ENCODE measurements at places on chromosomes 7 and 10.
A peak's percentile ranks its signal among the peaks of the same experiment; 100 is the strongest.

- peak; percentile 53 for DNase-seq
Measured at GRCh38 chr10:5976512-5977470, 552 bp downstream of the IL15RA start.

GRCh38 chr10:77833792-77834191 lies 92.8 kb downstream of the DLG5 start:
- no peak for DNase-seq

DNA sequence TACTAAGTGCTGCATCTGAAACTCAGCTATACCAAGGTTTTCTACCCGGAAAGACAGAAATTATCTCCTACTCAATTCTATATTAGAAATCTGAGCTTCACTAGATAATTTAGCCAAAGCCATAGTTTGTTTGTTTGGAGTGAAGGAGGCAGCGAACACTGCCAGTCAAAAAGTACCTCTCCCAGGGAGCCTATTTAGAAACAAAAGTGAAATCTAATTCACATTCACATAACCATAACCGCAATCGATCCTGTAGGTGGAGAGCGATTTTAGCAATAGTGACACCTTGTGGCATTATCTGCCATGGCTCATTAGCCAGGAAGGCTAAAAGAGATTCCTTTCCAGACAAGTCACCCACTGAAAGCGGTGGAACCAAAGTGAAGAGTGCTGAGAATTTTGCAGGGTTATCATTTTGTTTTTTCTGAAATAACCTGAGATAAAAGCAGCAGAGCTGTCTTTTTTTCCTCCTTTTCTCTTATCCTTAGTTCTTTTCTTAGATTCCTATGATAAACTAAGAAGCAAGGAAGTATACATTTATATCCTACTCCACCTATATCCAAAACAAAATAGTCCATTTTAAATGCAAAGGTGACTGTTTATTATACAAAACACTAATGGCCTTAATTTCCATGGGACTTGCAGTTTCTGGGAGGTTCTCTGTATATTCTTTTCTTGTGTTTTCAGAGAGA lies 83.7 kb upstream of the BET1 start:
- DNase-seq: peak; percentile 3

DNA sequence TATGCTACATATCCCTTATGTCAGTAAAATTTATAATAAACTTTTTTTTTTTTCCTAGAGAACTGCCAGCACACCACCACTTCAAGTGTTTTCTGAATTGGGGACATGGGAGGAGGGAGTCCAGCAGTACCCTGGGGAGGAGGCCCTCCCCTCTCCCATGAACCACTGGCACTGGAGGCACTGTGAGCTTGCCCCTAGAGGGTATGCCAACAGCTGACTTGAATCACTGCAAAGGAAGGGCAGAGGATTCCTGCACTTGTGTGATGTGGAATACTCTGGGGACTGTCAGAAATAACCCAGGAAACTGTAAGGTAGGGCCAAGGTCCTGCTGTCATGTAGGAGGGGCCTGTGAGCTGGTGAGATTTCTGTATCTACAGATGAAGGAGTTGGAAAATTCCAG lies 8.5 kb upstream of the ARMS2 start:
- DNase-seq: no peak

DNA sequence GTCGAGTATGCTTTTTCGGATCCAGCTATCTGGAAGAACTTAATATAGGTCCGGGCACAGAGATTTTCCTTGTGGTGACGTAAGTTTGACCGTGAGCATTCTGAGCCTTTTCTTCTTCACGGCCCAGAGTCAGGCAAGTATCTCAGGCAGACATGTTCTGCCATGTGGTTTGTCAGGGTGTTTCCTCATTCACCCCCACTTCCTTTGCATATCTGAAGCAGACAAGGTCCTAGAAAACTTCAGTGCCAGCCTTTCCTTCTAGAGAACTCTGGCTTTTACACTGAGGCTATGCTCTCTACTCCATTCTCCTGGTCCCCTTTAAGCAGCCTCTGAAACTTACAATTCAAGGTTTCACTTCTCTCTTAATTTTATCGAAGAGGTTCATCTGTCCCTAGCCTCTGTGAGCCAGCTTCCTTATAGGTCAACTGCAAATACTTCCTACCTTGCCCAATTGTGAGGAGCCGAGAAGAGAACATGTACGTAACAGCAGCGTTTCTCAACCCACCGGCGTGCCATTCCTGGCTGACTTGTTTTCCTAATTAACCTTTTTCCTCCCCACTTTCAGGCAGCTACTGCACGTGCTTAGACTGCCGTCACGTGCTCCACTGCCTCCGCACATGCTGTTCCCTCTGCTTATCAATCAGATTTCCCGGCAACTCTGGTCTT lies 47.3 kb downstream of the CDCA7L start:
- DNase-seq: no peak

GRCh38 chr10:18880530-18880929 lies 168.1 kb upstream of the MALRD1 start:
- DNase-seq: no peak

DNA sequence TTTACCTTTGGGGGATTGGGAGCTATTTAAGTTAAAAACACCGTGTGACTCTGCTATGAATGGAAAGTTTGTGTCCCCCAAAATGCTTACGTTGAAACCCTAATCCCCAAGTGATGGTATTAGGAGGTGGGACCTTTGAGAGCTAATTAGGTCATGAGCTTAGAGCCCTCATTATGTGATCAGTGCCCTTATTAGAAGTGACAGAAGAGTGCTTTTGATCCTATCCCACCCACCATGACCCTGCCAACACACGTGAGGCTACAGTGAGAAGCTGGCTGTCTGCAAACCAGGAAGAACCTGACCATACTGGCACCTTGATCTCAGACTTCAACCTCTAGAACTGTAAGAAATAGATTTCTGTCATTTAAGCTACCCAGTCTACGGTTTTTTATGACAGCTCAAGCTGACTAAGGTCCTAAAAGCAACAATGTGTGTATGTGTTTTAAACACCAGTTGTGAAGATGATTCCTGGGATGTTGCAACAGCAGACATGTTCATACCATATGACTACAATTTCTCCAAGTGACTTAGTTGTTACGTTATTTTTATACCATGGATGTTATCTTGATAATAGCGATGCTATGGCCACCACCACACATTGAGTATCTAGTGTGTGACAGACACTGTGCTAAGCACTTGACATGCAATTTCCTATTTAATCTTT lies 124.4 kb downstream of the PIP4K2A start:
- no peak for DNase-seq

DNA sequence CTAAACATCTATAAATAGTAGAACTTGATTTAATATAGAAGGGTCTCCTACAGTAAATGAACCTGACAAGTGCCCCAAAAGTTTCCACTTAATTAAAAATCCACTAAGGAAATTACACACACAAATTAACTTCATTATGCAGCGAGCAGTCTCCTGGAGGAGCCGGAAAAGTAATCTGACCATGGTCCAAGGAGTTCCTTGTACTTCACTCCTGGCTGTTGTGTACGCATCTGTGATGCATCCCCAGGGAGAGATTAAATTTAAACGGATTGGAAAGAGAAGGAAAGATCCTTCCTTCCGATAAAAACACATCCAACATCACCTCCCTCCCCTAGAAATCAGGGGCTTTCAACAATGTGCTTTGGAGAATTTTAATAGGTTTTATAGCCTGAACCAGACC lies 85.5 kb downstream of the PARD3 start:
- DNase-seq: no peak

DNA sequence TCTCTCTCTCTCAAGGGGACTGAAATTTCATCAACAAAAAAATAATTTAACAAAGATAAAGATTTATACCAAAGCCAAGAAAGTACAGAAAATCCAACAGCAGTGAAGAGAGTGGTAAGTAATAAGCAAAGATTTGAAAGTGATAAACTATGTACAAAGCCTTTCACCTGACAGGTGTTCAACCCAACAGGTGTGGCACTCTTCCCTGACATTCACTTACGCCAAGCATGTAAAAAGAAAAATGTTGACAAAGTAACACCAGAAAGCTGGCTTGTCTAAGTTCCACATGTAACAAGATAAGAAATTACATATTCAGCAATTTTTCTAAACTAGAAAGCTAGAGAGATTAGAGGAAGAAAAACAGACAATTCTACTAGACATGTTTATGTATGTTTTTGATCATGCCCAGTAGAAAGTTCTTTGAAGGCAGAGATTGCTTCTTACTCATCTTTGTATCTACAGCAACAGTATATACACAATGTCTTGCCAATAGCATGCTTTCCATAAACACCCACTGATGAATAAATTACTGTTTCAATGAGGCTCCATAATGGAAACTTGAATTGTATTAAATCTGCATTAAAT lies 468.5 kb downstream of the PARD3 start:
- DNase-seq: no peak

DNA sequence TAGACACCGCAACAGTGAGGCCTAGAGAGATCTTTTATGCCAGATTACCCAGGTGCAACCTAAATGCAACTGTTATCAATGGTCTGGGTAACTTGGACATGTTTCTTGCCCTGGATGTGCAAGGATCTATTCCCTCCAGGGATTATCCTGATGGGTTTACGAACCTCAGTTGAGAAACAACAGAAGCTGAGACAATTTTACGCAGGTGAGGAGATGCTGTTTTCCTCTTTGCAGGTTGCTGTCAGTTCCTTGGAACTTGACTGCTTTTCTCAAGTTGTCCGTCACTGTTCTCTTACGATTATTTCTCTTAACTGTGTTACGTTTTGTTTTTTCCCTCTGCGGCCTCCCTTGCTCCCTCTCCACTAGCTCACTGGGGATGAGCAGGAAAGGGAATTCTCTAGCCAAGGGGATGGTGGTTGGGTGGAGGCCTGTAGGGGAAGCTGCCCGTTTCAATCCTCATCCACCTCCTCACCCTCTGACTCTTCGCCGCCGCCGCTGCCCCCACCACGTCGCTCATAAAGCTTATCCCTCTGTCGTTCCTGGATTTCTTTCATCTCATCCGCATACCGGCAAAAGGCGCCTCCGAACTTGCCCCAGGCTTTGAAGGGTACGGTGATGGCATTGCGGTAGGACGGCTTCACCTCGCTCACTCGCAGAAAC lies 1.2 kb downstream of the PURB start:
- no peak for DNase-seq

DNA sequence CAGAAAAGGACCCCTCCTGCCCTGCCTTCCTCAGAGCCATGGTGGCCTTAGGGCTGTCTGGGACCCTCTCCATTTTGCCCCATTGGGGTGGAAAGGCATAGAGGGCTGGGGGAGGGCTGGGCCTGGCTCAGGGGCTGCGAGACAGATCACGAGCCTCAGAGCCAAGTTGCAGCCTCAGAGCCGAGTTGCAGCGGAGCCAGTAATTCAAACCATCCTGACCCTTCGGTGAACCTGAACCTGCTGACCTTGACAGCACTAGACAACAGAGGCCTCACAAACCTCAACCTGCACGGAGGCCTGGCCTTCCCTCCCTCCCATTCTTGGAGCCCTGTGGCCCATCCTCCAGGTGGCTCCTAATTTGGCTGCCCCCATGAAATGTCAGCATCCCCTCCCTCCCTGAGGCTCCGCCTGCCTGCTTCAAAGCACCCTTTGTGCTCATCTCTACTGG lies 45.4 kb downstream of the PAX2 start:
- DNase-seq: no peak

DNA sequence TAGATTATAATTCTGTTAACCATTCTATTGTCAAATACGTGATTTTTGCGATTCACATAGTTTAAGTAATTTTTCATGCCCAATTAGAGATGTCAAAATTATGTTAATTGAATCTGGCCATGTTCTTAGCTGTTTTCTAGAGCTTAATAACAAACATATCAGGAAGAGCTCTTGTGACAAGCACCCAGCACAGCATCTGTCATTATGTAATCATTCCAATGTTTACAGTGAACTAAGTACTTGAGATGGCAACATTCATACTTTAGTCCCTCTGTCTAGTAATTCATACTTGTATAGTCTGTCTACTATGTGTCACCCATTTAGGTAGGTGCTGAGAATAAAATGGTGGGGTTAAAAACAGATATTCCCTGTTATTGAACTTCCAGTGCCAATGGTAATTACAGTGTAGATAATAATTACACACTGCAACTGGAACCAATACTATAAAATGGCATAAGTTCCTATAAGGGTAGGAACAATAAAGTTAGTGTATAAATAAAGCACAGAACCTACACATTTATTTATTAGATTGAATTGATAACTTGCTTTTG lies 55.2 kb downstream of the ZEB1 start:
- DNase-seq: no peak

GRCh38 chr7:36865019-36865418 lies 140.7 kb upstream of the AOAH start:
- no peak for DNase-seq

DNA sequence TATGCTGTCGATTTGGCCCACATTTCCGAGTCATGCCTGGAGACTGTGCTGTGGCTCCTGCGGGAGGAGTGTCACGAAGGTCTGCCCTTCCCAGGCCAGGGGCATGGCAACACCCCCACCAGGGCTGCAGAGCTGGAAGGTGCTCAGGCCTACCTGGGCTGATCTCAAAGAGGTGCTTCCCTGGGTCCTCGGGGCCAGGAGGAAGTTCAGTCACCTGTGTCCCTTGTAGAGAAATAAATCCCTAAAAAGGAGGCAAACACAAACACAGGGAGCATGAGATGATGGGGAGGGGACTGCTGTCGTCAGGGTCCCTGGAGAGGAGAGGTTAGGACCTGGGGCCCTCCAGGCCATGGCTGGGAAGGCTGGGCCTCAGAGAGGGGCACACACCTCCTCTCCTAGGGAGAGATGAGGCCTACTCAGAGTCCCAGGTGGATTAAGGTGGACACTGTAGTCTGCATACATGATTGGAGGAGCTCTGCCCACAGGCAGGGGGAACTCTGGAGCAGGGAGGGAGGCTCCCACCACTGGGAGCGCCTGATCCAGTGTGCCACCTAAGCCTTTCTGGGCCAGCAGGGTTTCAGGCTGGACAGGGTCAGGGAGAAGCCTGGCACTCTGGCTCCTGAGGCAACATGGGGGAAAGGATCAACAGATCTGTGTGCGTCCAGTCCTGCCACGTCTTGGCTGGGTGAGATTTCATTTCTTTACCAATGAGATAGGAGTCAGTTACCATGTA lies 49.4 kb downstream of the ARHGAP22 start:
- DNase-seq: no peak

DNA sequence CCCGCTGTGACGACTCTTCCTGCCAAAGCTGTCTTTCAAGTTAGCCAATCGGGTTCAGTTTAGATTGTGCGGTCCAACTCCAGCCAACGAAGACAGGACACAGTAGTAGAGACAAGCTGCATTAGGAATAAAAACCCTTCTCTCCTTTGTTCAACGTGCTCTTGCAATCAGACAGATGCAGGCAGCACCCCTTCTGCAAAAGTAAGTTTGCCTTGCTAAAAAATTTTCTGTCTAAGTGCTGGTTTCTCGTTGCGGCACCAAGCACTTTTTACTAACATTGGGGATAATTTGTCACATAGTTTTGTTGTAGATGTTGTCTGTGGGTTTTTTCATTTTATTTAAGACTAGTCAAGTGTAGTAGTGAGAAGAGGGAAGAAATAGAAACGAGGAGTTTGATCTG lies 58.1 kb downstream of the MINPP1 start:
- DNase-seq: no peak

- no peak for DNase-seq
Measured at GRCh38 chr10:32893916-32894664, 63.9 kb downstream of the ITGB1 start.

DNA sequence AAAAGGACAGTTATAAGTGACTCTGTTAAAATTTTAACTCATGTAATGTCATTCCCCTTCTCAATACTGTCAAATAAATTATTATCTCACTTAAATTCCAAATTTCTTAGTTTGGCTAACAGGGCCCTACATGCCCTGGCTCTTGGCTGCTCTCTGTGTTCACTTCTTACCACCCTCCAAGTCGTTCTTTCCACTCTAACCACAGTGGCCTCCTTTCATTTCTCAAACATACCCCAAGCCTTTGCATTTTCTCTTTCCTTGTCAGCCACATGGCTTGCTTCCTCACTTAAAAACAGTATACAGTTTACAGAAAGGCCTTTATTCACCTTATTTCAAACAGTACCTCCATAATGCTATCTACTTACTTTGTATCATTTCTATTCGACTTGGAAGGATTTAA lies 737.1 kb upstream of the ZWINT start:
- DNase-seq: no peak

Measured in stimulated activated CD4-positive, alpha-beta T cell treated with anti-CD3 and anti-CD28 coated beads, TNF-alpha, amount 100 ng/mL, for 48 hours (primary cell).